ENCODE measurements at places on chromosomes 3 and 15. TPM values are rescaled to one million over a fixed set of nuclear protein-coding genes. Genes with fewer than 3 reads are reported as not detected.

DNA sequence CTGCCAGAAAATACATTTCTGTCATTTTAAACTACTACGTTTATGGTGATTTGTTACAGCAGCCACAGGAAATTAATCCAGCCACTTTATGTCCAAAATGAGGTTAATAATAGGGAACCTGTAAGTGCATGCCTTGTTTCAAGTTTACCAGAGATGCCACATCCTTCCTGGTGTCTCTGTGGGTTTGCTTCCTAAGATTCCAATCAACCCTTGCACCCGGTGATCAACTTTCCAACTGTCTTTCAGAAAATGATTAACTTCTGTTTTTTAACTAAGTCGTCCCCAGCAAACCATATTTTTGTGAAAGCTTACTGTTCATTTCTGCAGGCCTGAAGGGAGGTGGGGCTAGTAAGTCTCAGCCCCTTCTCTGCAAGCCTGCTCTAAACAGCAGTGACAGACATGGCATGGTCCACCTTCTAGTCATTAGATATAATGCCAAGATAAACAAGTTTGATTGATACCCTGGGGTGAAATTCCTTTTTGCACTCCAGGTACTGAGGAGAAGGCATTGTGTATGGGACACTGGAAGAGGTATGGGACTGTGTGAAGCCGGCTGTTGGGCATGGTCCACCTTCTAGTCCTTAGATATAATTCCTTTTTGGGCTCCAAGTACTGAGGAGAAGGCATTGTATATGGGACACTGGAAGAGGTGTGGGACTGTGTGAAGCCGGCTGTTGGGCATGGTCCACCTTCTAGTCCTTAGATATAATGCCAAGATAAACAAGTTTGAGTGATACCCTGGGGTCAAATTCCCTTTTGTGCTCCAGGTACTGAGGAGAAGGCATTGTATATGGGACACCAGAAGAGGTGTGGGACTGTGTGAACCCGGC, 11.1 kb upstream of the TMC3 start:
- H3K36me3 ChIP-seq: peaks cover 10% of the 10 kb centered on the region
- no peaks in the 10 kb centered on the region for H3K4me1 ChIP-seq
- H3K27ac ChIP-seq: no peak overlapping the region
- DNase-seq: no peak
- H3K4me3 ChIP-seq: no peak overlapping the region

GRCh38 chr3:112293368-112294321, at the start of gene SLC9C1:
SLC9C1 (minus strand) TSS chr3:112294216; CDS start chr3:112286791, 7,425 bp downstream.
- peaks cover 22% of the 10 kb centered on the region for H3K4me1 ChIP-seq
- H3K27me3 ChIP-seq: no peaks in the 10 kb centered on the region
- H3K27ac ChIP-seq: no peak within 1 kb of the TSS
- peak within 1 kb of the TSS; percentile 41 for H3K4me3 ChIP-seq
- no peaks in the 10 kb centered on the region for H3K36me3 ChIP-seq

- DNase-seq: no peak
- no peaks in the 10 kb centered on the region for H3K27me3 ChIP-seq
- no peak overlapping the region for H3K27ac ChIP-seq
- H3K4me3 ChIP-seq: no peak overlapping the region
- no peaks in the 10 kb centered on the region for H3K4me1 ChIP-seq
These were observed 529.6 kb downstream of the SHQ1 start for GRCh38 chr3:72318504-72319193.

Gene DGKG
- total RNA-seq: 0.18 TPM

GRCh38 chr15:48478581-48478980, 147.4 kb downstream of the DUT start:
- DNase-seq: no peak
- H3K27me3 ChIP-seq: peaks cover 1% of the 10 kb centered on the region
- H3K36me3 ChIP-seq: no peaks in the 10 kb centered on the region
- H3K4me3 ChIP-seq: no peak overlapping the region
- H3K4me1 ChIP-seq: no peaks in the 10 kb centered on the region

Gene MCTP2
- total RNA-seq: 16.2 TPM

Gene EFCAB12
- 0.56 TPM for total RNA-seq

Gene ACTC1
- not detected for total RNA-seq

- peaks cover 1% of the 10 kb centered on the region for H3K27me3 ChIP-seq
- no peak overlapping the region for H3K27ac ChIP-seq
- DNase-seq: no peak
- no peaks in the 10 kb centered on the region for H3K4me1 ChIP-seq
- no peak overlapping the region for H3K4me3 ChIP-seq
These were observed 43.2 kb downstream of the RARB start for GRCh38 chr3:25471081-25471768.

Measured in activated CD8-positive, alpha-beta T cell treated with anti-CD3 and anti-CD28 coated beads for 36 hours (primary cell).